ENCODE measurements at places on chromosomes 2 and 18. TPM values are rescaled to one million over a fixed set of nuclear protein-coding genes. Genes with fewer than 3 reads are reported as not detected.

The ZEB2 gene
- 7.8 TPM for total RNA-seq

The OTOF gene
- total RNA-seq, result 0.10 TPM

The CHST10 gene
- total RNA-seq, result 13.3 TPM

The ELOA2 gene
- total RNA-seq, result not detected

The DYSF gene
- 0.50 TPM for total RNA-seq

The ABCG8 gene
- total RNA-seq, result not detected

The REG1B gene
- total RNA-seq, result not detected

The FHOD3 gene
- 2.4 TPM for total RNA-seq

The SCN9A gene
- total RNA-seq, result 4.4 TPM

The GALNT13 gene
- total RNA-seq, result 8.5 TPM

The CFC1 gene
- total RNA-seq, result not detected

The SRD5A2 gene
- total RNA-seq, result 0.03 TPM

The KRTCAP3 gene
- total RNA-seq, result not detected

The GAREM2 gene
- total RNA-seq, result 5.6 TPM

The VRK2 gene
- total RNA-seq, result 26.1 TPM

The FEV gene
- total RNA-seq, result not detected

The ZNF385B gene
- not detected for total RNA-seq

The HRH4 gene
- total RNA-seq, result not detected

The FNDC4 gene
- 3.7 TPM for total RNA-seq

The C2orf78 gene
- total RNA-seq, result not detected

The TAF4B gene
- 4.6 TPM for total RNA-seq

The KCNIP3 gene
- 2.0 TPM for total RNA-seq

The SERPINE2 gene
- 174 TPM for total RNA-seq

The MBP gene
- total RNA-seq, result 19.6 TPM

The SCYGR4 gene
- not detected for total RNA-seq

The PRSS56 gene
- 0.21 TPM for total RNA-seq

The LIMS3 gene
- not detected for total RNA-seq

The POTEC gene
- total RNA-seq, result not detected

The CYTIP gene
- total RNA-seq, result not detected

The TXNDC2 gene
- total RNA-seq, result 0.45 TPM

The RAPGEF4 gene
- 0.29 TPM for total RNA-seq

The TBC1D8 gene
- 87.0 TPM for total RNA-seq

The ANKRD36C gene
- total RNA-seq, result 6.9 TPM

The CNGA3 gene
- total RNA-seq, result not detected

The SGPP2 gene
- total RNA-seq, result 0.42 TPM

The SNED1 gene
- total RNA-seq, result 0.54 TPM

The WNT10A gene
- 0.10 TPM for total RNA-seq

The CXCR1 gene
- not detected for total RNA-seq

The ZAP70 gene
- 0.27 TPM for total RNA-seq

The HOXD3 gene
- total RNA-seq, result 0.20 TPM

The YES1 gene
- total RNA-seq, result 23.2 TPM

The NMS gene
- not detected for total RNA-seq

The MRPS5 gene
- total RNA-seq, result 72.9 TPM

The ATOH8 gene
- 13.2 TPM for total RNA-seq

The NOL4 gene
- total RNA-seq, result not detected

The LYG1 gene
- 1.5 TPM for total RNA-seq

The EPC2 gene
- 10.5 TPM for total RNA-seq

The TBR1 gene
- not detected for total RNA-seq

The NPHP1 gene
- total RNA-seq, result 7.3 TPM

The ABCG5 gene
- not detected for total RNA-seq

The C2orf81 gene
- total RNA-seq, result 3.0 TPM

Measured in A549 treated with Mapracorat at 1 μM for 4 hours (cell line).